Omental fat pad (tissue), 4 donors: ENCODE measurements at places on chromosomes 5 and 9. TPM values are rescaled to one million over a fixed set of nuclear protein-coding genes. Genes with fewer than 3 reads are reported as not detected.

DNA sequence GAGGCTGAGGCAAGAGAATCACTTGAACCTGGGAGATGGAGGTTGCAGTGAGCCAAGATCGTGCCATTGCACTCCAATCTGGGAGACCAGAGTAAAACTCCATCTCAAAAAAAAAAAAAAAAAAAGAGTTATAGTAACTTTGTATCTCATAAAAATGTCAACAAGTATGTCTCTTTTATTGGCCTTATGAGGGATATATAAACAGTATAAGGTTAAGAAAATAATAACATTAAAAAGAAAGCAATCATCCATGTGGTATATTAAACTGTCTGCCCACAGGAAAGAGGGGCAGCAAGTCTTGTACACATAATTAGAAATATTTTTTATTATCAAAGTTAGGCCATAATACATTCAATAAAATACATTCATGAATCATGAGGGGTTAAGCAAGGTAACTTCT lies 259.4 kb upstream of the KLF9 start:
- DNase-seq = no peak

DNA sequence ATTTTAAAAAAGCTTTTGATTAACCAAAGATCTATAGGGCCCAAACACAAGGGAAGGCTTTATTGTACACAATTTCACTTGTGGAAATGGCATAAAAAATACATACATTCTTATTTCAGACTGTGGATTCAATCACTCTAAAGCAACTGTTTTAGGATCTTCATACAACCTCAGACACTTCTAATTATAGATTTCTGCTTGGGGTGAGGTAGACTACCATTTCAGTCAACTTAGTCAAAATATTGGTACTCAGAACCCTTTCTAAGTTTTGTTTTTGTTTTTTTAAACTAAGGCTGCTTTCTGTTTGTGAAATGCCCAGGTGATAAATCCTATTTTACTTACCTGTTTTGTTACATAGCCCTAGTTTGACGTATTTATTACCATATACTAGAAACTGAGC lies 284.5 kb upstream of the RASA1 start:
- DNase-seq = no peak

Gene CLK4
- total RNA-seq = 62.6 TPM

Gene BASP1
- total RNA-seq = 38.7 TPM

Gene PCDHGB2
- total RNA-seq = 2.5 TPM
